ENCODE measurements at places on chromosomes 2 and 18.

- no peak for DNase-seq
These were observed 291.7 kb upstream of the CDH19 start for GRCh38 chr18:66895631-66896030.

- DNase-seq, result no peak
These were observed 24.8 kb downstream of the IGFBP2 start for GRCh38 chr2:216657980-216658379.

DNA sequence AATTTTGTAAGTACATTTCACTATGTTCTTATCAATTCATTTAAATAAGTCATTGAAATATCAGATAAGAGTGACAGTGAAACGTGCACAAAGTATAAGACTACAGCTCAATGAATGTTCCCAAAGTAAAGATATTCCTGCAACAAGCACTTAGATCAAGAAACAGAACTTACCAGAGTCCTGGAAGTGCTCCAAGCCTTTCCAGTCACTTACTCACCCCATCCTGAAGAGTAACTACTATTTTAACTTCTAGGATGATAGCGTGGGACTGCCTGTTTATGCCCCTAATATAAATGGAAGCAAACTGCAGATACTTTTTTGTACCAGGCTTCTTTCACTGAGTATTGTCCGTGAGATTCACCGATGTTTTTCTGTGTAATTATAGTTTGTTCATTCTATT, 768.9 kb downstream of the SLC4A3 start:
- no peak for DNase-seq

- DNase-seq, result no peak
These were observed 159.3 kb downstream of the HDAC4 start for GRCh38 chr2:239241431-239241960.

DNA sequence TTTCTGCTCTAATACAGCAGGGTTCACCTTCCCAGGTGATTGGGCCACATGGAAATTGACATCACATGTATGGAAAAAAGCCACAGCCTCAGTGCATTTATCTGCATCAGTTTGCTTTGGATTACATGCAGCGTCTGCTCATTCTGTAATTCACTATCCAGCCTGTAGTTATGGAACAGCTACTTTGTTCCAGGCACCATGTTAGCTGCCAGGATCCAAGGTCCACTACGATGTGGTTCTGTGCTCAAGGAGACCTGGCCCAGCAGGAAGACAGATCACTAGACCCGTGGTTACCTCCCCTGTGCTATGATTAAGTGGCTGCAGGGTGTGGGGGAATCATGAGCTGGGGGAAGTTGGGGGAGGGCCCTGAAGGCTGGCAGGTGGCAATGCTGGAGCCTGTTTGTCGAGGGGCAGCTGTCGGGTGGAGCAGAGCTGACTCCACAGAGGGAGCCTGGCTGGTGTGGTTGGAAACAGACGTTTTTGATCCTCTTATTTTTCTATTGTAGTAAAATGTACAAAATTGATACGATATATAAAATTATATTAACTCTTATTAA, 58.6 kb downstream of the TSHZ1 start:
- no peak for DNase-seq

DNA sequence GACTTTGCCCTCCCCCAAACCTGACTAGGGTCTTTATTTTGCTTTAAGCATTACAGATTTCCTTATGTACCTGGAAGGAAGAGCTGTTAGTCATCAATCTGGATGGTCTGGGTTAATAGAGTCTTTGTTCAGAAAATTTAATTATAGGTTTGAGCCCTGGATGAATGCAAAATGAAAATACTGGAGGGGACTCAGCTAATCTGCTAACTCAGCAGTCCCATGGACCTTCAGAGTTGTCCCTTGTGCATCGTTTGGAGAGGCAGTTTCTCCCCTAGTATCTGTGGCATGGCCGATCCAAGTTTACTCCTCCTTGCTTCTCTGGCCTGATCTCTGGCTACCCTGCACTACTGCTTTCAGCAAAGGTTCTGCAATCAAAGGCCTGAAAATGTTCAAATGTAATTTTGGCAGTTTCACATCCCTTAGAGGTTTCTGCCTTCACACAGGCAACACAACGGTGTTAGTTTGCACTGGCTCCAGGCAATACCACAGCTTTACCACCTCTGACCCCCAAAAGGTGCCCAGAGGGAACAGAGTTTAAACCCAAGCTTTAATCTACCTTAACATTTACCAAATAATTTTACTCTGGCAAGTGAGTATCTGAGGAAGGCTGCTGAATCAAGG, 134.3 kb downstream of the THADA start:
- no peak for DNase-seq

DNA sequence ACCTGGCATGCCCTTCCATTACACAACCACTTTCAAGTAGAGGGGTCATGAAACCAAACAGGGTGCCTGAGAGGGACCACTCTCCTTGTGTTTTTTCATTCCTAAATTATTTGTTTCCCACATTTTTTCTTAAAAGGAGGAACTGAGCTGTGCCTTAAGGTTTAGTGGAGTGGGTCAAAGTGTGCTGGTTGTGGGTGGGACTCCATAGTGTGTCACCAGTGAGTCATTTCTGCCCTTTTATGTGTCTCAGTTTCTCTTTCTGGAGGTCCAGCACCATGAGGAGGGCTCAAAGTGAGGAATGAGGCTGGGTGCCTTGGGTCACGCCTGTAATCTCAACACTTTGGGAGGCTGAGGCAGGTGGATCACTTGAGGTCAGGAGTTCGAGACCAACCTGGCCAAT, 37.8 kb downstream of the COMMD1 start:
- no peak for DNase-seq

DNA sequence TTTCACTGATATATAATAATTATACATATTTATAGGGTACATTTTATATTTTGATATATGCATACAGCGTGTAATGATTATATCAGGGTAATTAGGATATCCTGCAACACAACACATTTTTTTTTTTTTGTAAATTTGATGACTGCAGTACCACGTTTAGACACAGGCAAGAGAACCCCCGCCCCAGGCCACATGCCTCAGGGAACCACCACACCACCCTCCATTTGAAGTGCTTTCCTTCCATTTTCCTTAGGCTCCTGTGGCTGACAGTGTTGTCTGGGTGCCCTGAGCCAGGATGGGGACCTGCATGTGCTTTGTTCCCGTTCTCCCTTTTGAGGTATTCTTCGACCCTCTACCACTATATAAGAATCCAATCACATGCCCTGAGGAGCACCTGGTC, 161.6 kb upstream of the CTAGE1 start:
- no peak for DNase-seq

GRCh38 chr2:203025592-203025991, 10.9 kb downstream of the NBEAL1 start:
- DNase-seq, result no peak

DNA sequence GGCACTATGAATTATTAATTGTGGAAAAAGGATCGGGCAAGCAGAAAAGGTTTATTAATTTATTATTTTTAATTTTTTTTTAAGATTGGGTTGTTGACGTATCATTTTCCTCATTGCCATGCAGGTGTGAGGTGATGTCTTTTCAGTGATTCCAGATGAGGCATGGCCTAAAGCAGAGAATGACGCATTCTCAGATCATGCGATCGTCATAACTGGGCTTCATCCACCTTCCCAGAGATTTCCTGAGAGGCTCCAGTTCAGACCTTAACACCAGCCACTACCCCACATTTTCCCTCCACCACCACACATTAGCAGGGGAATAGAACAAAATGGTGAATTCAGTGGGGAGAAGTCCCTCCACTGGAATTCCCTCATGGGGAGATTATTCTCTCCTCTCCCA, 518.4 kb upstream of the SPHKAP start:
- no peak for DNase-seq

DNA sequence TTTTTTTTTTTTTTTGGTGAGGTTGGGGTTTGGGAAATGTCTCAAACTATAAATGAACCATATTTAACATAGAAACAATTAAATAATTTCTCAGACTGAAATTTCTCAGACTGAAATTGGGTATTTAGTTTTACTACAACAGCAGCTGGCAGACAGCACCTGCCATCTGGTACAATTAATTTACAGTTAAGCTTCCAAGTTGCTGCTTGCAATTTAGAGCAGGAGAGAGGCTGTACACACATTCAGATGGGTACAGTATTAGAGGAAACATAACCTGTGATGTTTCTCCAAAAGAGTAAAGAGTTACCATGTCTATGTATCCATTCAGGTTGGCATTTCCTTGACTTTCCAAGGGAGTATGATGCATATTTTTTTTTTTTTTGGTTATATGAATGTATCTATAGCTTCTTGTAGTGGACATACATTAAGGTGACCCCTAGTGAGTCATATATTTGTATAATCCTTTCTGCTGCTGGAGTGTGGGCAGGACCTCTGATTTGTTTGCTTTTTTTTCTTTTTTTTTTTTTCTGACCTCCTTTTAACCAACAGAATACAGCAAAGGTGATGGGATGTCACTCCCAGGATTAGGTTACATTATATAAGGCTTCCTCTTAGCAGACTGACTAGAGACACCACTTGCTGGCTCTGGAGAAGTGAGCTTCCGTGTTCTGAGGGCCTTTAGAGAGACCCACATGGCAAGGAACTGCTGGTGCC, 201.7 kb downstream of the PTH2R start:
- DNase-seq, result no peak
